ENCODE measurements at places on chromosomes 13 and 19.

GRCh38 chr19:35851213-35852028, 883 bp downstream of the NPHS1 start:
- no peak for DNase-seq

GRCh38 chr13:35927567-35928021, 203.6 kb downstream of the DCLK1 start:
- DNase-seq = no peak

- no peak for DNase-seq
Measured at GRCh38 chr19:5254543-5254942, 86.1 kb downstream of the PTPRS start.

- DNase-seq = no peak
Measured at GRCh38 chr19:45364696-45365095, 5.7 kb downstream of the ERCC2 start.

DNA sequence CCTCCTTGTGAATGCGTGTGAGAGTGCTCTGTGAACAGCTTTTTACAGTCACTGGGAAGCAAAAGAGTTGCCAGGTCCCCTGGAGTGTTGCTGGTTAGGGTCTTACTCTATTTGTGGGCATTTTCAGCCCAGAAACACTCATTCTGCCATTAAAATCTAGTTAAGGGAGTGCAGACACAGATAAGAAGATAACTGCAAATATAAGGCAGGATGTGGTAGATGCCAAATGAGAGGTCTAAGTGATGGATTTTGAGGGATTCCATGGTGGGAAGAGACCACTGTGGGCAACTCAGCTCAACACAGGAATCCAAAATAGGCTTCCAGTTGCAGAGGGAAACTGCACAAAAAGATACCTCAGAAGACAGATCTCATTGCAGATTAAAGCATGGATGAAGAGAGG, 54.5 kb upstream of the KL start:
- DNase-seq = no peak

- DNase-seq = no peak
Measured at GRCh38 chr13:20399961-20400360, 125.7 kb downstream of the CRYL1 start.

DNA sequence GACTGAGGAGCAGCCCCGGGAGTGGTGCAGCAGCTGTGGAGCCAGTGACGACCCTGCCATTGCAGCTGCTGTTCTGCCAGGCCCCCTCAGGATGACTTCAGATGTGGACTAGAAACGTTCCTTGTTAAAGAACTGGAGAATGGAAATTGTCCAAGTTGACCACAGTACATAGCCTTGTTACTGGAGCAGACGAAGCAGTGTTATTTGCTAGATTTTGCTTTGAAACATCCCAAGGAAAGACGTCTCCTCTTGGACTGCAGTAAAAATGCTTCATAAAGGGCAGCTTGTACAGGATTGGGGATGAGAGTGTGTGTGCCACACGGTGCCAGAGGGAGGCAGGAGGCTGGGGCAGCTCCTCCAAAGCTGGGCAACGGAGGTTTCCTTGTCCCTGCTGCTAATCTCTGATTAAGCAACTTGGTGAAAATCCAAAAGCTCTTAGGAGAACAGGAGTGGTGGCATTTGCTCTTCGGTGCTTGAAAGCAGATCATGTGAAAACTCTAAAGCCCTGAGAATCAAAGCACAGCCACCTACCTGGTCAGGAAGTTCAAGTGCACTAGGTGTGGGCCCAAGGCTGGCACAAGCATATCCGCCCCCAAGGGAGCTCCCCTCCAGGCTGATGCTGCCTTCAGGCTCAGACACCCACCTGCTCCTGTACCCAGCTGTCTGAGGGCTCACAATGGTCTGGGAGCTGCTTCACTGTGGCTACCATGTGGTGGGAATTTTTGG, 34.5 kb downstream of the SHISA2 start:
- peak; percentile 27 for DNase-seq

DNA sequence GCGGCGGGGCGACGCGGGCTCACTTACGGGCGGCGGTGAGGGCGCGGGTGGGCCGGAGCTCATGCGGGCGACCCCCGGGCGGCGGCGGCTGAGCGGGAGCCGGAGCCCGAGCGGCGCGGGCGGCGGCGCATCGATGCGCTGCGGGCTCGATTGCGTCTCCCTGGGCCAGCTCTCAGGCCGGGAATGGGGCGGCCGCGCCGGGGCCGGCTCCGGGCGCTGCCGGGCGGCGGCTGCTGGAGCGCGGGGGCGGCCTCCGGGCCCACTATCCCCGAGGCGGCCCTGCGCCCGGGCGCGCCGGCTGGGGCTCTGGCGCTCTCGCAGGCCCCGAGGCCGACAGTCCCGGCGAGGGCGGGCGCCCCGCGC, 1.4 kb upstream of the TSHZ3 start:
- peak; percentile 45 for DNase-seq

DNA sequence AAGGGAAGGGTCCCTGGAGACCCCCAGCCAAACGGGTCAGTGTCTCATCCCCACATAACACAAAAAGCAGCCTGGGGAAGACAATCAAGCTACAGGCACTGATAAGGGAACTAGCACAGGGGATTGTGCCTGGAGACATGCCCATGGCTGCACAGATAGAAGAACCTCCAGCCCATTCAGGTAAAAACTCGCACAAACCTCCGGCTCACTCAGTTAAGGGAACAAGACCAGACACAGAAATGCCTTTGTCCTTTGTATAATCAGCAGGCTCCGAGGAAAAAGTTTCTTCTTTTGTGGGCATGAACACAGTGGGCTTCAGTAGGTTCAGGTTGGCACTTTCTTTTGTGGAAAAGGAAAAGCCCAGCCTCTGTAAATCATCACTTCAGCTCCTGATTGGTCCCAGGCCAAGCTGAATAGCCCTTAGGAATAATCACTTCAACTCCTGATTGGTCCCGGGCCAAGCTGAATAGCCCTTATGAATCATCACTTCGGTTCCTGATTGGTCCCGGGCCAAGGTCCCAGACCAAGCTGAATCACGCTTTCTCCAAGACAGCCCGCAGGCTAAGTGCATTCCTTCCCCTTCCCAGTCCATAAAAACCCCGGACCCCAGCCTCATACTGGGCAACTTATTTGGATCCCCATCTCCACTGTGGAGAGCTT, 5.0 kb upstream of the ZNF230 start:
- no peak for DNase-seq

DNA sequence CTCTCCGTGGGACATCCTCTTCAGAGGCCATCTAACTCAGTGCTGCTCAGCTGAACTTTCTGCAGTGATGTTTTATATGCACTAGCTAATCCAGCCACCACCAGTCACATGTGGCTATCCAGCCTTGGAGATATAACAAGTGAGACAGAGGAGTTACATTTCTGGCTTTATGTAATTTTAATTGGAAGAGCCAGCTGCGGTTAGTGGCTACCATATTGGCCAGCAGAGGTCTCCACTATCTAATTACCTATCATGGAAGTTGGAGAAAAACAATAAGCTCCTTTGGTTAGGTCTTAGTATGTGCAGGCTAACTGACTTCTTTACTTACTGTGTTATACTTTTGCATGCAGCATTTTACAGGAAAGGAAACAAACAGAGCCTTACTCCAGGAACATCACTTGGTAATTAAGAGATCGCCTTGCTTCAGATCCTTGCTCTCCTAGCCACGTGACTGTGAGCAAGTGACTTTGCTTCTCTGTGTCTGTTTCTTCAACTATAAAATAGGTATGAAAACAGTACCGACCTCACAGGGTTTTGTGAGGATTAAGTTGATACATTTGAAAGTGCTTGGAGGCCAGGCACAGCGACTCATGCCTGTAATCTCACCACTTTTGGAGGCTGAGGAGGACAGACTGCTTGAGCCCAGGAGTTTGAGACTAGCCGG, 1.6 kb upstream of the KLK10 start:
- no peak for DNase-seq

GRCh38 chr19:8334458-8335342, 8.4 kb downstream of the KANK3 start:
- no peak for DNase-seq

DNA sequence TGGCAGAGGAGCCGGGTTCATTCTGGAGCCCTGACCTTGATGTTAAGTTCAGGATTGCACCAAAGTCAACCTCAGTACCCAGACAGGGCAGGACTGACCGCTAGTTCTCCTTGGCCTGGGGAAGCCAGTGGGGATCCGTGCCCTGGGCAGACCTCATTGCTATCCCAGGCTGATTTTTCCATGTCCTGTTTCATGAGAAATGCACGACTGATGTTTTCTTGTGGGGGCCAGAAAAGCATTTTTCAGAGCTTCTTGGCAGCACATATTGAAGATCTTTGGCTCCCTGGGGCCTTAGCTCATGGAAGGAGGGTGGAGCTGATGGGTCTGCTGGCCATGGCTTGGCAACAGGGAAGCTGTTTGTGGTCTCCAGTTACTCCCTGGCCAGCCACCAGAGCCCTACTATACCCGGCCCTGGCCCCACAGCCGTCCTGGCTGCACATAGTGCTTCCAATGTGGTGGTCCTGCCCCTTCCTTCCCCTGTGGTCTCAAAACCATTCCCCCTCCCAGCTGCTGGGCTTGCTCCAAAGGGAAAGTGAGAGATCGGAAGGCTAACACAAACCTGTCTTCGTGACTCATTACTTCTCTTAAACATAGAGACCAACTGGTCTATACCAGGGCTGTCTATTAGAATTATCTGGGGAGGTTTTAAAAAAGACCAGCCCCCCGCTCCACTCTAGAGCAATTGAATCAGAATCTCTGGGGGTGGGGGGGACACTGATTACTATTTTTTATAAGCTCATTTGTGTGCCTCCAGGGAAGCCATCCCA, 11.2 kb downstream of the IL17D start:
- no peak for DNase-seq

- DNase-seq = no peak
Measured at GRCh38 chr19:45766296-45766868, 2.7 kb downstream of the SIX5 start.

GRCh38 chr19:46824890-46825730, 25.5 kb downstream of the AP2S1 start:
- no peak for DNase-seq

DNA sequence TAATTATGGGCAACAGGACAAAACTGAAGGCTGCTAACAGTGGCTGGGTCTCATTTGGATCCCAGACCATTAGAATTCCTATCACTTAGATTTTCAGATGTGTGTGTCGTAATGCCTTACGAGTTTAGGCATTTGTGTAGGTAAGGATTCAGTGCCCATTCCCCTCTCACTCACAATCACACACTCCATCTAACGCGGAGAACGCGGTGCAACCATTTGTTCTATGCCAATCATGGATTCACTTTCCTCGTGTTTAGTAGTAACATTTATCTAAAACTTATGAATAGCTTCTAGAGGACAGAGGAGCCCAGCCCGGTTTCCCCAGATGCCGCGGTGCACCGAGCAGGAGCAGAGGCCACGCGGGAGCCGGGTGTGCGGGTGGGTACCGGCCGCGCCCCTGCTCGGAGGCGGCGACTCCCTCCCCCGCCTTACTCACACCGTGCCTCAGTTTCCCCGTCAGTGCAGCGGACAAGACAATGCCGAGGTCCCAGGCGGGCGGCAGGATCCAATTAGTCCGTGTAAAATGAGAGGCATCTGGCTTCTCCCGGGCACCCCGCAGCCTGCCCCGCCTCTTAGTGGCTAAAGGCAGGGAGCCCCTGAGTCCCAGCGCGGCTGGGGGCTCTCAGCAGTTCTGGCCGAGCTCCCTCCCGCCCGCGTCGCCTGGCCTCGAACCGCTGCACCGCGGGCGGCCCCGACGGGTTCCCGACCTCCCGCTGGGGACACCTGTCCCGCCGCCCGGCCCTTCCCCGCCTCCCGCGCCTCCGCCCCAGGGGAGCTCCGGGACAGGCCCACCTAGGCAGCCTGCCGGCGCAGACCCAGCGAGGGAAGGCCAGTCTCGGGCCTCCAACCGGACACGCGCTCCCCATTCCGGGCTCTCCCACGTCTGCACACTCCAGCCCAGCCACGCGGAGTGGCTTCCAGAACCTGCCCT, 5.9 kb upstream of the C1QTNF9B start:
- no peak for DNase-seq

DNA sequence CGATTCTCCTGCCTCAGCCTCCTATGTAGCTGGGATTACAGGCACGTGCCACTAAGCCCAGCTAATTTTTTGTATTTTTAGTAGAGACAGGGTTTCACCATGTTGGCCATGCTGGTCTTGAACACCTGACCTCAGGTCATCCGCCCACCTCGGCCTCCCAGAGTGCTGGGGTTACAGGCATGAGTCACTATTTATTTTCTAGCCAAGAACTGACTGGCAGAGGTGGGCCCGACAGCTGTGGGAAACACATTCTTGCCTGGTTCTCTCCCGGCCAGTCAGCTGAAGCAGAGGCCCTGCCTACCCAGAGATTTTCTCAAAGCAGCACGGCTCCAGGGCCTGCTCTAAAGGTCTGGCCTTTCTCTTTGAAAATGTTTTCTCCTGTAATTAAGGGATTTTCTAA, 108.0 kb downstream of the KCTD15 start:
- DNase-seq = no peak

GRCh38 chr13:78604782-78605611, 1.6 kb upstream of the POU4F1 start:
- DNase-seq = no peak

DNA sequence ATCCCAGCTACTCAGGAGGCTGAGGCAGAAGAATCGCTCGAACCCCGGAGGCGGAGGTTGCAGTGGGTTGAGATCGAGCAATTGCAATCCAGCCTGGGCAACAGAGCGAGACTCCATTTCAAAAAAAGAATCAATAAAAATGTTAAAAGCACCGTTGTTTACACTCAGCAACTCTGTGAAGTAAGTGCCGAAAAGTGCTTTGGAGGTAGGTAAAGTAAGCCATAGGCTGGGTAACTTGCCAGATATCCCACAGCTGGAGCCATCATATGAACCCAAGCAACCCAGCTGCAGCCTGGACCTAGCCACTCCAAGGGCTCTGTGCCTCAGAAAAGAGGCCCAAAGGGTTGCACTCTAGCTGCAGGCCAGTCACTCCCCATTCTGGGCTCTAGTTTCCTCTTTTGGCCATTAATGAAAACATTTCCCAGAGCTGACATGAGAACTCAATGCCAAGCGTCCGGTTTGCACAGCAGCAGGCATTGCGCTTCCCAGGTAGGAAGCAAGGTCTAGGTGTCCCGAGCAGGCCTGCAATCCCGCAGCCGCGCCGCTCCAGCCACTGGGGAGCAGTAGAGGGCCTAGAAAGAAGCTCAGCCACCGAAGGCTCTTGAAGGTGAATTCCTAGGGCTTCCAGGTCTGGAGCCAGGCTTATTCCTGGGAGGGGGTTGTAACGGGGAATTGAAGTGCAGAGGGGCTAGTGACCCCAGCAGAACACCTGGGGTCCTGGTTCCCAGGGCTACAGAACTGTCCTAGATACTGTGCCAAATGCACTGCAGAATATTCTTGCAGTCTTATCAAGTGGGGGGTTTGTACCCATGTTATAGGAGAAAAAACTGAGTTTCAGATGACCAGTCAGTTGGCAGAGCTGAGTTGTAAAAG, 4.1 kb upstream of the CD79A start:
- peak; percentile 71 for DNase-seq

DNA sequence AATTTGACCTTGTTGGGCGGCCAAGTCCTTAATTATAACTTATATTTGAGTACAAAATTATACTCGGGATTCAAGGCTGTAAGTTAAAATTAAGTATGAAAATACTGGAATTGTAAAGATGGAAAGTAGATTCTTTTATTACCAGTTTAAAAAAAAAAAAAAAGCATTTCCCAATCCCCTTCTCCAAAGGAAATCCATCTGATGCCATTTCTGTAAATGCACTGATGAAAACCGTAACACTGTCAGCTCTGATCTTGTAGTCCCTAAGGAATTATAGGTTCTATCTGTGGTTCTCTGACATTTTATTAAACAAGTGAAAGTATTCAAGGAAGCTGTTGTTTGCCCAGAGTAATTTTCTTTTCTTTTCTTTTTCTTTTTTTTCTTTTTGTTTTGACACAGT, 41.6 kb upstream of the HNRNPA1L2 start:
- no peak for DNase-seq

- no peak for DNase-seq
Measured at GRCh38 chr13:36282821-36283432, 14.7 kb downstream of the CCDC169 start.

GRCh38 chr13:31504918-31505317, 234.4 kb upstream of the RXFP2 start:
- no peak for DNase-seq

Data from stimulated activated CD4-positive, alpha-beta T cell treated with anti-CD3 and anti-CD28 coated beads, Interleukin-4, amount 100 ng/mL, for 4 hours (primary cell).